ENCODE measurements at places on chromosomes 4 and X. TPM values are rescaled to one million over a fixed set of nuclear protein-coding genes. Genes with fewer than 3 reads are reported as not detected.

The GIMD1 gene
- total RNA-seq: not detected

The MPC1L gene
- total RNA-seq: not detected

DNA sequence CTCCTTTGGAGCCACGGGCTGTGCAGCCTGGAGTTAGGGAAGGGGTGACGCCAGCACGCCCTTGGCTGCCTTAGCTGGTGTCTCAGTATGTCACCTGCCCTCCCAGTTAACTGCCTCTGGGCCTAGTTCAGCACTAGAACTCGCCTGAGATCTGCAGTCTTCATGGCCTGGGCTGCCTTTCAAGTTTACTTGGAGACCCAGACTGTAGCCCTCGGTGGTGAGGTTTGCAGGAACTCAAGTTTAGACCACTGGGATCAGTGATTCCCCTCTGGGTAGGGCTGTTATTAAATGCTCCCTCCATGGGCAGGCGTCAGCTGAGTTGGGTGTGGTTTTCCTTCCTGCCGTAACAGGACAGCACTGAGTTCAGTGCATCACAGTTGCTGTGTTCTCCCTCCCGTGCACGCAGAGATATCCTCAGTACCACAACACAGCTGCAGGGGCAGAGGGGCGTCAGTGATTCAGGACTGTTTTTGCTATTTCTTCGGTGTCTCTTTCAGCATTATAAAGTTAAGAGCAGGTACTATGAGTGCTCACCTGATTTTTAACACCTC lies 30.5 kb downstream of the PLAC8 start:
- DNase-seq: no peak

GRCh38 chr4:135966936-135967335 lies 1565.4 kb downstream of the PCDH18 start:
- DNase-seq: no peak

All from left ventricle myocardium superior (tissue), 1 donor.